ENCODE measurements at places on chromosomes 5 and 9. TPM values are rescaled to one million over a fixed set of nuclear protein-coding genes. Genes with fewer than 3 reads are reported as not detected.

FAM221B gene
- not detected for total RNA-seq

NANS gene
- 87.3 TPM for total RNA-seq

TAF11L14 gene
- total RNA-seq: not detected

GRCh38 chr5:42840269-42840668 lies 28.6 kb upstream of the SELENOP start:
- no peak overlapping the region for H3K27ac ChIP-seq
- no peaks in the 10 kb centered on the region for H3K36me3 ChIP-seq
- H3K4me3 ChIP-seq: no peak overlapping the region
- H3K27me3 ChIP-seq: no peaks in the 10 kb centered on the region

- H3K4me1 ChIP-seq: peaks cover 2% of the 10 kb centered on the region
- H3K27ac ChIP-seq: no peak overlapping the region
- H3K27me3 ChIP-seq: peaks cover 24% of the 10 kb centered on the region
- no peak overlapping the region for H3K4me3 ChIP-seq
- peak; percentile 57 for DNase-seq
Measured at GRCh38 chr5:179337796-179338676, 7.2 kb downstream of the ADAMTS2 start.

DNA sequence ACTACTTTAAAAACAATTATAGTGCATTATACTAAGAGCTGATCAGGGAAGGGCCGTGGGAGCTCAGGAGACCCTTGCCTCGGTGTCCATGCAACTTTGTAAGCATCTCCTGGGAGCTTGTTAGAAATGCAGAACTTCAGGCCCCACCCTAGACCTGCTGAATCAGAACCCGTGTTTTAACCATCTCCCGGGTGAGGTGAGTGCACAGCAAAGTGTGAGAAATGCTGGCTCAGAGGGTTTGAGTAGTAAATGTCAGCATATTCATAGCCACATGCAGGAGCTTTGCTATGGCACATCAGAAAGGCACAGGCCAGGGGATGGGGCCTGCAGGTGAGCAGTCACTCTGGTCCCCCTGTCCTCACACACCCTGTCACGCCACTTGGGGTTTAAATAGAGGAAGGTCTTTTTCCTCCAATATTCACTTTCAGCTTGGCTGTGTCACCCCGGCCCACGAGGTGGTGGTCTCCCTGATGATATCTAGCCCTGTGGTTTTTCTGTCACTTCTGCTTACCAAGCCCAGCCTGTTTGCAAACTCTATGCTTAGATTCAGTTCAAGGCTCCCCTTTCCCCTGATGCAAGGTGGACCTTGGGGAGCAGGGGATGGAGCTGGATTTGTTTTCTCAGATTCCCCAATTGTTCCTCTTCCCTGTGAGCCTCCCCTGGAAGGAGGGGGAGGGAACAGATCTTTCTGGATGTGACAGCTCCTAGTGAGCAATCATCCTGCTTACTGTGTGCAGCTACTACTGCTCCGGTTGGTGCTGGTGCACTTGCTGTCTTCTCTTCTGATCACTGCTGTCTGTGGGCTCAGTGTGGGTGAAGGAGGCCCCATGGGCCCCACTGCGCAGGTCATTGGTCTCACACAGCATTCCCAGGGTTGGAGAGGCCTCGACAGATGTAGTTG lies 51.8 kb upstream of the TGFBR1 start:
- H3K27me3 ChIP-seq: no peaks in the 10 kb centered on the region
- no peaks in the 10 kb centered on the region for H3K36me3 ChIP-seq
- no peak overlapping the region for H3K4me3 ChIP-seq
- H3K4me1 ChIP-seq: peaks cover 69% of the 10 kb centered on the region
- no peak overlapping the region for H3K27ac ChIP-seq

GRCh38 chr5:13478831-13479465 lies 465.5 kb downstream of the DNAH5 start:
- no peak overlapping the region for H3K4me3 ChIP-seq
- no peak overlapping the region for H3K27ac ChIP-seq
- no peak for DNase-seq
- no peaks in the 10 kb centered on the region for H3K27me3 ChIP-seq

DNA sequence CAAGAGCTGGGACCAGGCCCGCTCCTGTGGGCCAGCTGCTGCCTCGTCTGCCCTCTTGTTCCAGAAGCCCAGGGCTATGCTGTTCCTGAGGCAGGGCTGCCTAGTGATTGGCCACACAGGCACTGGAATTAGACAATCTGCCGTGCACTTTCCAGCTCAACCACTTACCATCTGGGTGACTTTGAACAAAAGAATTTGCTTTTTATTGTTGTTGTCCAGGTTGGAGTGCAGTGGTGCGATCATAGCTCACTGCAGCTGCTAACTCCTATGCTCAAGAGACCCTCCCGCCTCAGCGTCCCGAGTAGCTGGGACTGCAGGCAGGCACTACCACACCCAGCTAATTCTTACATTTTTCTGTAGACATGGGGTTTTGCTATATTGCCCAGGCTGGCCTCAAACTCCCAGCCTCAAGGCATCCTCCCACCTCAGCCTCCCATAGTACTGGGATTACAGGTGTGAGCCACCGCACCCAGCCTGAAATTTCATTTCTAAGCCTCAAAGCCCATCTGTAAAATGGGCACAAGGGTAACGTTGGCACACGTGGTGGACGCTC lies 1.2 kb upstream of the NEK6 start:
- peaks cover 12% of the 10 kb centered on the region for H3K27me3 ChIP-seq
- H3K4me1 ChIP-seq: peaks cover 25% of the 10 kb centered on the region
- H3K4me3 ChIP-seq: no peak overlapping the region
- H3K36me3 ChIP-seq: no peaks in the 10 kb centered on the region
- H3K27ac ChIP-seq: peak overlapping the region; percentile 90

DNA sequence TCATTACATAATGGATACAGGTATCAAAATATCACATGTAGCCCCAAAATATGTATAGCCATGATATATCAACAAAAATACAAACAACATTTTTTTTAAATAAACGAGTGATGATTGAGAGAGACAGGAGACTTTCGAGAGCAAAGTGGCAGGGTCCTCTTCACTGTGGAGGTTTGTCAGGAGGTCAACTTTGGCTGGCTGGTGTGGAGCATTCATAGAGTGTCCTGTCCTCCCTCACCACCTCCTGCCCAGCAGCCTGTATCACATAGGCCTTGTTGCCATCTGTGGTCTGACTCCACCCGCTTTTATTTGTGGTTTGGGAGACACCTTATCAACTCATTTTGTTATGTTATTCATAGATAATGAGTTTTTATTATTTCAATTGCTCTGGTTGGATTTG lies 206.9 kb downstream of the SYK start:
- H3K4me1 ChIP-seq: no peaks in the 10 kb centered on the region
- H3K36me3 ChIP-seq: no peaks in the 10 kb centered on the region
- H3K4me3 ChIP-seq: no peak overlapping the region
- DNase-seq: no peak
- H3K27me3 ChIP-seq: no peaks in the 10 kb centered on the region
- no peak overlapping the region for H3K27ac ChIP-seq

GRCh38 chr5:14216902-14217301 lies 73.8 kb downstream of the TRIO start:
- H3K27ac ChIP-seq: peak overlapping the region; percentile 68
- no peaks in the 10 kb centered on the region for H3K36me3 ChIP-seq
- H3K27me3 ChIP-seq: no peaks in the 10 kb centered on the region

- H3K27ac ChIP-seq: no peak overlapping the region
- H3K27me3 ChIP-seq: no peaks in the 10 kb centered on the region
- peaks cover 5% of the 10 kb centered on the region for H3K4me1 ChIP-seq
- H3K4me3 ChIP-seq: no peak overlapping the region
- no peak for DNase-seq
- H3K36me3 ChIP-seq: no peaks in the 10 kb centered on the region
Measured at GRCh38 chr5:68333649-68334552, 118.3 kb downstream of the PIK3R1 start.

- H3K27me3 ChIP-seq: peaks cover 31% of the 10 kb centered on the region
- H3K27ac ChIP-seq: peak overlapping the region; percentile 37
- H3K36me3 ChIP-seq: no peaks in the 10 kb centered on the region
- peaks cover 22% of the 10 kb centered on the region for H3K4me1 ChIP-seq
- DNase-seq: no peak
Measured at GRCh38 chr5:138666226-138666742, 86.9 kb upstream of the CTNNA1 start.

DNA sequence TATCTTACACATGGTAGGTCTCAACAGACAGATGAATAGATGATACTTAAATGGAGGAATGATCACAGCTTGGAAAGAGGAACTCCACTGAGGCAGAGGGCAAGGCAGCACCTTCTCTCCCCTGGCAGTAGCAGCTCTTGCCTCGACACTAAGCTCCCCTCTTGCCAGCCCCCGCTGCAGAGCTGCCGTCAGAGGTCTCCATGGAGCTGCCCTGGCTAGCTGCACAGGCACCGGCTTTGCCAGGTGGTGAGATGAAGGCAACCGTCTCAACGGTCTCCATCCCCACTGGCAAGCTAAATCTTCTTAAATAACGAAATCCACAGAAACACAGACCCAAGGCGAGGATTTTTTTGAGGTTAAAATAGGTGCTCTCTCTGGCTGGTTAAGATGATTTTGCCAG lies 81.2 kb downstream of the CRB2 start:
- DNase-seq: peak; percentile 20
- no peak overlapping the region for H3K4me3 ChIP-seq
- no peaks in the 10 kb centered on the region for H3K27me3 ChIP-seq
- peaks cover 9% of the 10 kb centered on the region for H3K4me1 ChIP-seq
- H3K27ac ChIP-seq: no peak overlapping the region

- no peaks in the 10 kb centered on the region for H3K27me3 ChIP-seq
- no peak overlapping the region for H3K4me3 ChIP-seq
- no peak for DNase-seq
- H3K36me3 ChIP-seq: no peaks in the 10 kb centered on the region
Measured at GRCh38 chr9:114001410-114001685, 76.8 kb downstream of the AMBP start.

- peaks cover 55% of the 10 kb centered on the region for H3K4me1 ChIP-seq
- DNase-seq: peak; percentile 82
- peaks cover 14% of the 10 kb centered on the region for H3K36me3 ChIP-seq
- H3K27ac ChIP-seq: peak overlapping the region; percentile 99
Measured at GRCh38 chr5:177427211-177427822, 841 bp downstream of the GRK6 start.

DNA sequence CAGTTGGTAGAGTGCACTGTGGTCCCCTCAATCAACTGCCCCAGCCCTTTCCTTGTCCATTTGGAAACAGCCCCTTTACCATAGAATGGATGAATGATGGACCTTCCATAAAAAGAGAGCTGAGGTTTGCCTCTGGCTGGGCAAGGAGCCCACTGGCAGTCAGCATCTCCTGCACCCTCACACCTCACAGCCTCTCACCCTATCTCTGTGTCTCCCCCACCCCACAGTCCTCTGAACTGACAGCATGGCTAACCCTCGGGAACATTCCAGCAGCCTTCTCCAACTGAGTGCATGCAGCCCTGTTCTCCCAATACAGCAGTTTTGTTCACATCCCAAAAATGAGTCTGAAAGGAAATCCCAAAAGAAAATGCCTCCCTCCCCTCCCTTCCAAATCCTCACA lies 51.7 kb downstream of the RETREG1 start:
- no peak overlapping the region for H3K27ac ChIP-seq
- no peak overlapping the region for H3K4me3 ChIP-seq
- DNase-seq: no peak
- no peaks in the 10 kb centered on the region for H3K4me1 ChIP-seq

DNA sequence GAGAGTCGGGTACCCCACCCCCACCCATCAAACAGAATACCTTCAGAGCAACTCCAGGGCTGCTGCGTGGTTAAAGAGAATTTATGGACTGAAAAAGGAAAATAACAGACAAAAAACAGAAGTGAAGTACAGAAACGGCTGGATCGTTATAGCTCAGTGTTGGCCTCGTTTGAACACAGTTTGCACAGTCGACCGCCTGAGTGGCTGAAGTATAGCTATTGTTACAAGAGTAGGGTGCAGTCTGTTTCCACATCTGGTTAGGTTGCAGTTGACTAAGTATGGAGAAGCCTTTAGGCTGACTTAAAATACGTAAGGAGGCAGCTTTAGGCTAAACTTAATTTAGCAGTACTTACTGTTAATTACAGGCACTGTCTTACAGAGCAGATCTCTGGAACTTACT lies 121.2 kb downstream of the GCNT1 start:
- H3K27me3 ChIP-seq: peaks cover 3% of the 10 kb centered on the region
- DNase-seq: no peak
- H3K4me1 ChIP-seq: no peaks in the 10 kb centered on the region
- H3K4me3 ChIP-seq: no peak overlapping the region
- H3K36me3 ChIP-seq: no peaks in the 10 kb centered on the region

DNA sequence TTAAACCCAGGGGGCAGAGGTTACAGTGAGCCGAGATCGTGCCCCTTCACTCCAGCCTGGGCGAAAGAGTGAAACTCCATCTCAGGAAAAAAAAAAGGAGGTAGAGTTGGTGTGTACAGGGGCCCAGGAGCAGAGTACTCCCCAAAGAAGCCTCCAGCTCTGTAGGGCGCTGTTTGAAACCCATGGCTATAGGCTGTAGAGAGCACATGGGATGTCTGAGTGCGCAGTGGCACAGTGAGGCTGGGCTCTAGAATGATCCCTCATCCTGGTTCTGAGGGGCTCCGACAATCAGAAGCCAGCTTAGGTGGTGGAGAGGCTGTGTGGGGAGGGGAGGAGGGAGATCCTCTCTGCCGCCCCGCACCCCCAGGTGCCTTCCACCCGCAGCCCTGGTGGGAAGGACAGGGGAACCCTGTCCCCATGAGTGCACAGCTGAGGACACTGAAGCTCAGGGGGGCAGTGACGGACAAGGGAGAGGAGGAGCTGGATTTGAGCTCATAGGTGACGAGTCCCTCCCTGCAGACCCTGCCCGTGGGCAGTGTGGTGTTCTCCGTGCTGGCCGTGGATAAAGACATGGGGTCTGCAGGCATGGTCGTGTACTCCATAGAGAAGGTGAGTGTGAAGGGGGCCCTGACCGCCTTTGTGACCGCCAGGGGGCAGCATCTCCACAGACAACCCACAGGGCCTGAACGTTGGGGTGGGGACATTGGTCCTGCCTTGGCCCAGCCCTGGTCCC lies 24.6 kb downstream of the CDHR2 start:
- H3K27ac ChIP-seq: no peak overlapping the region
- H3K4me3 ChIP-seq: no peak overlapping the region
- peaks cover 5% of the 10 kb centered on the region for H3K27me3 ChIP-seq
- H3K4me1 ChIP-seq: peaks cover 8% of the 10 kb centered on the region

DNA sequence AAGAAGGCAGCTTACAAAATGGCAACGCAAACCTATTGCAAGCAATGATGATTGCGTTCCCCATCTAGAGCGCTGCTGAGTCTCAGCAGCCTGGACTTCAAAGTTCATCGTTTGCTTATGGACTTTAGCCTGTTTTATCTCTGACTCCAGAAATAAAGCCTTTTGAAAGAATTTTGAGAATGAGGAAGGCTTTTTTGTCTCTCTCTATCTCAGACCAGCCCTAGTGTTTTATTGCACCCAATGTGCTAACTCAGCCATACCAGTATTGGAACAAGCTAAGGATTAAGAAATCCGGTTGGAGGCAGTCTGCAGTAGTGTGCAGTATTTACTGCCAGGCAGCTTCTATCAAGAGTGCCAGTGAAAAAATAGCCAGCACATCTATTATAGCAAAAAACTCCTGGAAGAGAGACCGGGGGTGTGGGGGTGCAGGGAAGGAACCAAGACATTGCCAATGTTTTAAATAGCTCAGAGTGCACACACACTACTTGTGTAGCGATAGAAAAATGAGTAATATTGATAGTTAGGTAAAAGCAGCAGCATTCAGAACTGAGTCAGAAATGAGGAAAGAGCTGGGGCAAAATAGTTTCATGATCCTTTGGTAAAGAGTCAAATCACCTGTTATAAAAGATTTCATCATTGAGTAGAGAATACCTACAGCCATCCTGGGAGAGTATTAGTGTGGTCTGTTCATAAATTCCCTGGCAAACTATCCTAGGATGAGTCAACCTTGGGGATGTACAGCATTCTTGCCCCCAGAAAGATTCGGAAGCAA lies 219.0 kb downstream of the ZNF608 start:
- no peak for DNase-seq
- H3K27ac ChIP-seq: no peak overlapping the region
- H3K36me3 ChIP-seq: no peaks in the 10 kb centered on the region
- H3K4me3 ChIP-seq: no peak overlapping the region
- H3K4me1 ChIP-seq: peaks cover 9% of the 10 kb centered on the region
